ENCODE measurements at places on chromosomes 2 and 18.

DNA sequence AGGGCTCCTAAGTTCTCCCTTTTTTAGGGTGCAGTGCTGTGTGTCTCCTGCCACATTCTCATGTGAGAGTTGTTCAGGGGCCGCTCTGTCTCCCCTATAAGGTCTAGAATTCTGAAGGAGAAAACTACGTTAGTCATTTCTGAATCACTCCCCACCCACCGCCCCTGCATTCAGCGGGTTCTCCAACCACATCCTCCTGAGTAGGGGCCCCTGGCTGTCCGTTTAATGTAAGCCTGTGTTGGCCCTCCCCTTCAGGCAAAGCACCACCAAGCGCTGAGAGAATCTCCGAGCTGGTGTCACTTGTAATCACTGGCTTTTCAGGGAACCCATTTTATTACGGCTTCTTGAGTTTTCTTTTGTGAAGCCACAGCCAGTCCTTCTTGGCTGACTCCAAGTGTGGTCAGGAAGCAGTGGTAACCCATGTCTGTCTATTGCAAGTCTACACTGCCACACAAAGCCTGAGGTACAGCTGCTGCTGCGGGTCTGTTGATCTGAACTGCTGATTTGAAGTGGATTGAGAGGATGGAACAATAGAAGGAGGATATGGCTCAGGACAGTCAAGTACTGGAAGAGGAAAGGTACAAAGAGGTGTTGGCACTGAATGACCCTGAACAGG, 16.9 kb downstream of the LCT start:
- no peak for DNase-seq

DNA sequence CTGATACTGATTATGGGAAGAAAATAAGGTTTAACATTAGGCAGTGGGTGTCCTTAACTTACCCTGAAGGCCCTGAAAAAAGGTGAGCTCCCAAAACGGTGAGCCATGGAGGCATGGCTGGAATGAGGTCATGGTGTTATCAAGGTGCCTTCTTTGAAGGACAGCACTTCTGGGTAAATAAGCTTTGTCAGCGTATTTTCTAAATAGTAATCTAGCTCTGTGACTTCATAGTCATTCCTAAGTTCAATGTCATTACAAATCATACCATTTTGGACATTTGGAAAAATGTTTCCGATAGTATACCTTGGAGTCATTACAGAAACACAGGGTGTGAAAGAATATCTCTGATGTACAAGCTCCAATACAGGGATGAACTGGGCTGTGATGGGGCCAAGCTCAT, 35.2 kb upstream of the CNGA3 start:
- no peak for DNase-seq

GRCh38 chr2:168948621-168949212, 47.6 kb downstream of the G6PC2 start:
- DNase-seq, result no peak

DNA sequence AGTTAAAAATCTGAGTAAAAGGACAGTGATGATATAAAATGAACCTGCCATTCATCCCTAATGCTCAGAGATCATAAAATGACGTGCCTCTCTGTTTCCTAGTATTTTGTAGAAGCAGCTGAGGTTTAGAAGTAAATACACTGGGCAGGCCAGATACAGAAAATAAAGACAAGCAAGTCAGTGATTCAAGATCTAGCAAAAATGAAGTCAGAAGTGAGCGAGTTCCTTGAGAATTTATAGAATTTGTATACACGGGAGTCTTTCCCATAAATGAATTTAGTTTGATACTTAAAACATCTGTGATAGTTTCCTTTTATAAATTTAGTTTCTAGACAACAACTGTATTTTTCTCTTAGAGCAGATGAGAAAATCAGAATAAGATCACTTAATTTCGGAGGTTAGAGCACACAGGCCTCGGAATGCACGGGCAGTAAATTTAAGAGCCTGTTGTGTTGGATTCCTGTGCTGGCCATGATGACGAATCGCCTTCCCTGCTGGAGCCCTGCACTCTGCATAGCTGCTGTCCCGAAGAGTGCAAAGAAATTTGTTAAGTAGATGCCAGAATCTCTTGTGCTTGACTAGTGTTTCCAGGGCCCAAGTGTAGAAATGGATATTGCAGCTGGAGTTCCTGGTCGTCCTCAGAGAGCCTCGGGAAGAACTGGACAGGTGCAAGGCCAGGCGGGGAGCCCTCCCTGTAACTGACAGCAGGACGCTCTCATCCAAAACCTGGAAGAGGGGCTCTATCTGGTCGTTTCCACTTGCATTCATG, 83.7 kb upstream of the RBM44 start:
- DNase-seq, result no peak

GRCh38 chr2:10211844-10212422, 89.4 kb downstream of the RRM2 start:
- no peak for DNase-seq

- no peak for DNase-seq
Observed at GRCh38 chr2:121682396-121683298, 33.4 kb upstream of the CLASP1 start.

DNA sequence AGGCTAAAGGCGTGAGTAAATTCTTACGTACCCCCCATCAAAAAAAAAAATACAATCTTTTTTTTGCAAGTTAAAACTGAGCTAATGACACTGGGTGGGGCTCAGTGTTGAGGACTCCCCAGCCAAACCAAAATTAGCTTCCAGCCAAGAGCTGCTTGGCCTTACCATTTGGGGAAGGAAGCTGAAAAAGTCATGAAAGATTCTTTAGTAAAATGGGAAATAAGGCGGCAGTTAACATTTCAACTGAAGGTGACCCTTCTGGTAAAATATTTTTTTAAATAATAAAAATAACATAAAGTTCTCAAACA, 16.4 kb downstream of the SMAD7 start:
- DNase-seq, result no peak

- DNase-seq, result no peak
Observed at GRCh38 chr18:22452226-22452668, 34.5 kb upstream of the CTAGE1 start.

DNA sequence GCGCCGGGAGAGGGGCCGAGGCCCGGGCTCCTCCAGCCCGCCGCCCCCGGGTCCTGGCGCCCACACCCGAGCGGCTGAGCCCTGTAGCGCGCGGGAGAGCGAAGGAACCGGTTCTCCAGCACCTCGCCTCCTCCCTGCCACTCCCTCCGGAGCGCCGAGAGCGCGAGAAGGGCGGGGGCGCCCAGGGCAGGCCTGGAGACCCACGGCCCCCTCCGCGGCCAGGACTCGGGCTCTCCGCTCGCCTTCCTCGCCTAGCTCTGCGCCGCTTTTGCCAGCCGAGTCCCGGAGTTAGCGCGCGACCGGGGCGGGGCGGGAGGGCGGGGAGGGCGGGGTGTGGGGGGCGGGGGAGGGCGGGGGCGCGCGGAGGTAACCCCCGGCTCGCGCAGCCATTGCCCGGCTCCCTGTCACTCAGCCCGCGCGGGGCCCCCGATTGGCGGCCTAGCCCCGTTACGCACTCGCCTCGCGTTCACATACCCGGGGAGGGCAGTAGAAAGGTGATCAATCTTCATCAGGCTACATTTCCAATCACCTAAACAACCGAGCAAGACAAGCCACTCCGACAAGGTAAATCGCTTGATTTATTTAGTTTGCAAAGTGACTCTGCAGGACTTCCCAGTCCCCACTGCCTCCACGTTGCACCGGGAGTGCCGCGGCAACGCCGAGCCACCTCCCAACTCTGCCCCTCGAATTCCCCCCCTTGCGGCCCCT, at the start of gene OTX1:
Gene OTX1 (plus strand): TSS at position 497 of the 708 bp plus-strand sequence. CDS start 2,161 bp downstream, outside the sequence.
- DNase-seq, result no peak

DNA sequence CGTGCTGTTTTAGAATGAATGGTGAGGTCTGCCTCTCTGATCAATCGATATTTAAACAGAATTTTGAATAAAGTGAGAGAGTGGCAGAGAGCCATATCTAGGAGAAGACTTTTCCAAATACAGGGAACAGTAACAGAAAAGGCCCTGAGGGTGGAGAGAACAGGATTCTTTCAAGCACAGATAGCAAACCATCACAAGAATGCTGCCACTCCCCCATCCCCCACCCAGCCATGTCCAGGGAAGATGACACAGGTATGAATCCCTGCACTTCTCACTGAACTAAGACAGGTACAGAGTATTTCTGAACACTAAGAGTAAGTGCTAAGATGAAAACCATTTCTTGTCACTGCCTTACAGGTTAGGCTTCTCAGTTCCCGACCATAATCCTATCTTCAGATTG, 23.6 kb downstream of the LRATD1 start:
- DNase-seq, result no peak

DNA sequence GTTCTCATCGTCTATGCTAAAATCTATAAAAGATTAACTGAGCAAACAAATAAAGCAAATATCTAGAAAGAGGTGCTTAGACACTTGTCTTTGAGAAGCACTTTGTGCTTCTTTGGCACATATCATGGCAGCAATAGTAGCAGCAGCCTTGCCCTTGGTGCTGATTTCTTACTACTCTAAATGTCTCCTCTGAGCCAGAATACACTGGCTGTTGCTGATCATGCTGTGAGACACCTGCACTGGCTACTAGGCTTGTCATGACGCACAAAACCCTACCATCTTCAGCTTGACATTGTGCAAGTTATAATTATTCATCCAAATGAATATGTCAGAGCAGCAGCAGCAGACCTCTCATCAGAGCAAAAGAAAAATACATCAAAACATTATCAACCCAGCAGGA, 46.7 kb downstream of the FANCL start:
- no peak for DNase-seq

DNA sequence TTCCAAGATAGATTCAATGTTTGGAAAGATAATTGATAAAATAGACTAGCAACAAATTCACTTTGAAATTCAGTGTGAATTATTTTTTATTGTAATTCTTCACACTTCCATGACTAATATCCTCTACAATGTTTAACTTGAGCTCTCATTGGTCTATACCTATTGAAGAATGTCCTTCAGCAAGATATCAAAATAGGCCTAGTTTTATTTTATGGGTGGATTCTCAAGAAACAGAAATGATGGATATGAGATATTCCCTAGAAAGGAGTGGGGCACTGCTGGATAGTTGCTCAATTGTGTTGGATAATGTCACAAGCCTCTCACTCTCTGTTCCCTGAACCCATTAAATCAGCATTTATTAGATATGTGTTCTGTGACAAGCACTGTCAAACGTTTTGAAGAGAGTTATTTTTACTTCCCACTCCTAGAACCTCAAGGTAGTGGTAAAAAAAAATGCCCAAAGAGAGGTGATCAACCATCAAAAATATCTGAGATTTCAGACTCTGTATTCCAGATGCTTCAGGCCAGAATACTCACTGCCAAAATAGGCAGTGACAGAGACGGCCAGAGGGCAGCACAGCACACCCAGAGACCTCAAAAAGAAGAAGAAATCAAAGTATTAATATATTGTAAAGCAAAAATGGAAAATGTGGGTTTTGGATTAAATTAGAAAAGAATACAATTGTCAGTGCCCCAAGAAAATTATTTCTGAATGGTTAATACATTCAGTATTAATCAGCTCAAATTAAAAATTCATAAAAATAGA, 87.5 kb downstream of the TRIB2 start:
- DNase-seq, result no peak

DNA sequence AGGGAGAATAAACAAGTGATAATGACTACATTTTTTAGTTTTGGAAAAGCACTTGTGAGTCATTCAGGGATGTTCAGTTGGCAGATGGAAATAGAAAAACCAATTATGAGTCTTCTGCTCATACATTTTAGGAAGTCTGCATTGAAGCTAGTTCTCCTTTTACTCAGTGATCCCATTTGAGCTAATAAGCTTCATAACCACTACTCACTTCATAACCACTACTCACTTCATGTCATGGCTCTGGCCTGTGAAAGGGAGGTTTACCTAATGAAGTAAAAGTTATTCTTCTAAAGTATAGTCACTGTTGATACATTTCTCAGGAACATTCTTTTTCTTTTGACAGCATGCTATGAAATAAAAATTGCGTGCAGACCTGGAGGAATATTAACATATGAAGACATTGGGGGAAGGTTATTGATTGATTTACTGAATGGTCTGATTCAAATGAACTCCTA, 948.7 kb downstream of the TSN start:
- no peak for DNase-seq

DNA sequence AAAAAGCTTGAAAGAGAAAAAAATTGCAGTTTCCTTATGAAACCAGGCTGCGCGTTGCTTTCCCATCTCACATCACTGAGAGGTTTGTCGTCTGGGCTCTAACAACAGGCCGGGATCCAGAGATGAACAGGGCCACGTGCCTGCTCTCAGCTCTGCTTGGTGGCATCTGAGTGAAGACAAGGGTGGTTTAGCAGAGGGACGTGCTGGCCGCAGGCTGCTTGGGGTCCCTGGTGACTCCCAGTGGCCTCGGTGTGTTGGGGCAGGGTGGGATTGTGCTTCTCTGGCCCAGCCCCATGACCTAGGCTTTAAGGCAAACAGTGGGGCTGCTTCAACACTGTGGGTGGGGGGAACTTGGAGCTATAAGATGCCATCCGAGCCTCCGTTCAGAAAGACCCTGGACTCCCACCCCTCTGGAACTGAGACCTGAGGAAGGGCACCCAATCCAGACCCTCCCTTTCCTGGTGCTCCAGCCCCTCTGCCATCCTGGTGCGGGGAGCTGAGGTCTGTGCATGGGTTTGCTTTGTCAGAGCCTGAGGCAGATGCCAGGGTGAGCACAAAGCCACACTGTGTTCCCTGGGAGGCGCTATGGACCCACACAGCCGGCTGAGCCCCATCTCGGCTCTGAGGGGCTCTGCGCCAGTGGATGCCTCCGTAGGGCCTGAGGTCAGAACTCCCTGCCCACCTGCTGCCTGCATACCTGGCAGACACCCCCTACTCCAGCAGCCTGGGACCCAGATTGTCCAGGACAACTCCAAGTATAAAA, 18.4 kb upstream of the HPCAL1 start:
- no peak for DNase-seq

- DNase-seq, result no peak
Observed at GRCh38 chr2:98470851-98471255, 26.2 kb downstream of the INPP4A start.

All from fibroblast of skin of left biceps (primary cell).